ENCODE measurements at places on chromosomes 12 and 14.

GRCh38 chr14:54087376-54087775, 130.8 kb upstream of the BMP4 start:
- DNase-seq: no peak

GRCh38 chr12:172732-173161, 41.2 kb downstream of the SLC6A12 start:
- no peak for DNase-seq

DNA sequence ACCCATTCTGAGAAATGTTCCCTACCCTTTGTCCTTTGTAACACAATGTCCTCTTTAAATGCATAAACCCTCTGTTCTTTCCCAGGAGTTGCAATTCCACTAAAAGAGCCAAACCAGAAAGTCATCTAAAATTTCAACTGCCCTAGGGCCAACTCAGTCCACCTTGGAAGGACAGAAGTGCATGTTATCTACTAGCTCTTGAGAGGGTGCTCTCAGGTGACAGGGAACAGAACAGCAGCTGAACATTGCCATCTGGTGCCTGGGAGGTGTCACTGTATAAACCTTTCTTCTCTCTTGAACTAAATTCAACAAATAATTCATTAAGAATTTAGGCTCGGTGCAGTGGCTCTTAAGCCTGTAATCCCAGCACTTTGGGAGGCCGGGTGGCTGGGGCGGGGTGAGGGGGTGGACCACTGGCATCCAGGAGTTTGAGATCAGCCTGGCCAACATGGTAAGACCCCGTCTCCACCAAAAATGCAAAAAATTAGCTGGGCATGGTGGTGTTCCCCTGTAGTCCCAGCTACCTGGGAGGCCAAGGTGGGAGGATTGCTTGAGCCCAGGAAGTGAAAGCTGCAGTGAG, 10.3 kb upstream of the FERMT2 start:
- no peak for DNase-seq

DNA sequence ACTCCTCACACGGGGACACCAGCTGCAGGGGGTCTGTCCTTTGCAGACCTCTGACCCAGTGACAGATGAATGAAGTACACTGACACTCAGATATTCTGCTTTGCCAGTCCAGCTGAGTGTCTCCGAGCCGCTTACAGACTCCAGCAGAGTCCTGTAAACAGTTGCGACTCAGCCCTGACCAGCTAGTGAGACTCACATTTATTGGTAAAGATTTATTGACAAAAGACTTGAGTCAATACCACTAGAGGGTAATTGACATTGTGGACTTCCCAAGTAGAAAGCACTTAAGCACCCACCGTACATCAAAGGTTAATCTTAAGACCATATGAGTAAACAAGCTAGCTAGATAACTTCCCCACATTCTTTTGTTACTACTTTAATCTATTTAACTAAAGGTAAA, 9.8 kb upstream of the FKBP4 start:
- no peak for DNase-seq

- no peak for DNase-seq
Observed at GRCh38 chr14:97306760-97307246, 509.6 kb downstream of the VRK1 start.
